CD4-positive, alpha-beta T cell treated with Interleukin-6 for 4 hours (primary cell): ENCODE measurements at places on chromosomes 2 and 18.
A peak's percentile ranks its signal among the peaks of the same experiment; 100 is the strongest.

DNA sequence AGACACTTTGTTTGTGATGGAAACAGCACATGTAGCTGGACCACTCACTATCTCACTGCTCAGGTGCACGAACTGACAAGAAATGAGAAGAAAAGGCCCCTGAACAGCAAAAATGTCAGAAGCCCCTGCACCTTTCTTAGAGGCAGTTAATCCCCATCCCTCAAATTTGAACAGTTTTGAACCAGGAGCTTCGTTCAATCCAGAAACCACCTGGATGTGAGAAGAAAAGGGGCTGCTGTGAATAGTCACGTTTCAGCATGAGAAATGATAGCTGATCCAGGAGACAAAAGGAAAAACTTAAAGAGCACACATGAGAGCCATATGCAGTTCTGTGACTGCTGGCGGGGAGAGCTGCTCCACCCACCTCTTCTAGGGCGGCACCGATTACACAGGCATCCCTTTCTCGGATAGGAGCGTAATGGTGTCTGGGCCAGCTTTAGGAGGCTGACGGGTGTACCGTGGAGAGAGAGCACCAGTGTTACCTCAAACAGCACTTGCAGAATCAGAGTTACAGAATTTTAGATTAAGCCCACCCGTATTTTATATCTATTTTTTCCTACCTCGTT, 117.0 kb upstream of the EML6 start:
- peak; percentile 66 for DNase-seq

- DNase-seq: no peak
Measured at GRCh38 chr18:77755187-77755586, 505.5 kb downstream of the GALR1 start.

DNA sequence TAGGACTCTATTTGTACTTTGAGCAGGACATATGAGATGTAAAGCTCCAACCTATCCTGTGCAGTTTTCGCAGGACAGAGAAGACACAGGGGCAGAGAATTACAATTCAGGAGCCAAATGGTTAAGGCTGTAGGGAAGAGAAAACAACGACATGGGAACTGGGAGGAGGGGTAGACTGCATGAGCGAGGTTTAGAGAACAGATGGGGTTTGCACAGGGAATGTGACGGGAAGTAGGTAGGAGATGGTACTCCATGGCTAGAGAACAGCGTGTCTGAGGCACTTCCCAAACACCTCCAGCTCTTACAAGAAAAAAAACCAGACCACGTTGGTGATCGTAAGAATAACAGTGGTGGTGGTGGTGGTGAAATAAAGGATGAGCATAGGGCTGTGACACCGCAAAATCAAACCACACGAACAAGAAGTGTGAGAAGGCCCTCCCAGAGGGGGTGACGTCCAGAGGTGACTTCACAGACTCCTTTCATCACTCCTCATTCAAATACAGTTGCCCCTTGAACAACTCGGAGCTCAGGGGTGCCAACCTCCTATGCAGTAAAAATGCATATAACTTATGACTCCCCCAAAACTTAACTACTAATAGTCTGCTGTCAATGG, 92.7 kb downstream of the FARSB start:
- DNase-seq: no peak

GRCh38 chr2:109507217-109507616, 106.5 kb downstream of the SEPTIN10 start:
- DNase-seq: no peak

DNA sequence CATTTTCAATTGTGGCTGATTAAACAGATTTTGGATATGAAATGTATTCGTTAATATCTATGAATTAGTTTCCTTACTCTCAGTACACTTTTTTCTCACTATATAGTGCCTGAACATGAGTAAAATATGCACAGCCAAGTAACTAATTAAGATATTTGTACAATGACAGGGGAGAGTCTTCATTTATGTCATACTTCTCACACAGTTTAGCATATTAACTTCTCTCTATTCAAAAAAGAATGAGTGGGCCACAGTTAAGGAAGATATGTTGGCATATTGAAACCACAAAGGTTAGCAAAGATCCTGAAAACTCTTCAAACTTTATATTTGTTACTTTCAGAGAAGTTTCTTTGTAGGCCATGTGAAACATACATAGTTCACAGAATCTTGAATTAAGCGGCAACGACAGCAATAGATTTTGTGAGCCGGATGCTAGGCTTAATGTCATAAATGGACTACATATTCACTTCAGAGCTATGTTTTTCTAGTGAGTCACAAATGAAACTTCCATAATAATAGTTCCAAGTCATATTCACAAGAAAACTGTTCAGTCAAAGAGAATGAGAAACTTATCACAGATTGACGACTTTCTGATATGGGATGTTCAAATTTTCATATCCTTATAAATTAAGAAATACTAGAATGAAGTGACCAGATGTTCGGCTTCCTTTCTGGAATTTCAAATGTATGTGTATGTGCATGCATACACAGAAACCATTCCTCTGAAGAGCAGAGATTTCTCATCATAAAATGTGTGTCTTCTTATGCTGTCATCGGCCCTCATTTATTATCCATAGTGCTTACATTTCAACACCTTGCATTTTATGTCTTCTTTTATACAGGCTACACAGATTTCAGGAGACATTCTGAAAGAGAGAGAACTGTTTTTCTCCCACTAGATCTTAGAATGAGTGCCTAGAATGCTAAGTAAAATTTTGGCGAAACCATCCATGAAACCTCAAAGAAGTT, 584.0 kb downstream of the SATB2 start:
- no peak for DNase-seq

DNA sequence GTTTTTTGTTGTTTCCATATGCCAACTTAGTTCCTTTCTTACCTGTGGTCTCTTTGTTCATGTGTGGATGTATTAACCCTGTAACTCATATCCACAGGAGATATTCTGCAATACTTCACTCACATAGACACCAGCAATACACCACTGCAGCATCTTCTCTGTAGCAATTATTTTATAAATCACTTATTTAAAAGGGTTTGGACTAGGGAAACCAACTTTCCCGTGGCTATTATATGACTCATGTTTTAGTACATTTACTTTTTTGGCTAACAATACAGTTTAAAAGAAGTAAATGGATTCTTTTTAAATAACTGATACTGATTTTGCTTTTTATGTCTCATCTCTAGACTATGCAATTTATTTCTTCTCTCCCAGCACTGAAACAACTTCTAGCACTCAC, 488.9 kb downstream of the MBD2 start:
- DNase-seq: no peak

DNA sequence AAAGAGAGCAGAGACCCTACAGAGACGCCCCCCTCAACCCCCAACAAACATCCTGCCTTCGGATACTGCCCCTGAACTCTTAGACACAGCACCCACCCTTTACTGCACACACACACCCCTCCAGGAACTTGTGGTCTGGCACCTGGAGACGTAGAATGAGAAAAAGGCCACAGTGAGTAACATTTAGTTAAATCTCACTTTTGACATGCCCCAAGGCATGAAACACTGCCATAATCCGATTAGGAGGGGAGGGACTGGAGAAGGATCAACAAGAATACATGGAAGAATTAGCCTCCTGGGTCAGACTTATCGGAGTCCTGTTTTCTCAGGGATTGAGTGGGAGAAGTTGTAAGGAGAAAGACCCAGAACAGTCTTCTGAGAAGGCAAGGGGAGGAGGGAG, 4.1 kb downstream of the CDK5R2 start:
- no peak for DNase-seq

- DNase-seq: no peak
Measured at GRCh38 chr2:84631985-84632384, 115.7 kb downstream of the DNAH6 start.

GRCh38 chr2:226023383-226023782, 623.9 kb downstream of the NYAP2 start:
- DNase-seq: no peak

DNA sequence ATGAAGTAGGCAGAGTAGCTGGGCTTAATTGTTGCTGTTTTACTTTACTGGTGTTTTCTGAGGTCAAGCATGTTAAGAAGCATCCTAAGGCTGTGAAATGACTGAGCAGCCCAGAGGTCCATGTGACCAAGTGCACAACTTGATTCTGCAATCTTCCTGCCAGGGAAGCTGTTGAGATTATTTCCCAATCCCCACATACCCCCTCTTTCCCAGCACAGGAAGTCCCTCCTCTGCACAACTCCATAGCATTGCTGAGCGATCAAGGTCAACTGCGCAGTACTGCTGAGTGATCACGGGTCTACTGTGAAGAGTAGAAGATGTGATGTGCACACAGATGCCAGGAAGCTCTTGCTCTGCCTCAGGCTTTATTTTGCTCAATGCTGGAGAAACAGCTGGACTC, 105.8 kb downstream of the GALNT14 start:
- DNase-seq: no peak

DNA sequence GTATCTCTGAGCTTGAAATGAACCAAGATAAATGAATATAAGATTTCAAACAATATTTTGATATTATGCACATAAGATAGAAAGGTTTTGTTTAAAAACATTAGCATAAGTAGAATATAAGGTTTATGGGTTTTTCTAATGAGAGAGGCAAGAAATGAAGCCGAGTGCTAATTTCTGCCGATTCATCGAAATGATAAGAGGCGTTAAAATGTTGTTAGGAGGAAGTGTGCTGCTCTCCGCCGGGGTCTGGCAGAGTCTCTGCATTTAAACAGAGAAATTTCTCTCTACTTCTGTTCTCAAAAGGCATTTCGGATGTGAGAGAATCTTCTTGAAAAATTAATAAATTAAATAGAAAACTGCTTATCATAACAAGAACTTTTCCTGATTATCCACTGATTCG, 83.6 kb downstream of the MRPS9 start:
- no peak for DNase-seq

GRCh38 chr2:127313406-127313805, 19.5 kb upstream of the ERCC3 start:
- DNase-seq: no peak

DNA sequence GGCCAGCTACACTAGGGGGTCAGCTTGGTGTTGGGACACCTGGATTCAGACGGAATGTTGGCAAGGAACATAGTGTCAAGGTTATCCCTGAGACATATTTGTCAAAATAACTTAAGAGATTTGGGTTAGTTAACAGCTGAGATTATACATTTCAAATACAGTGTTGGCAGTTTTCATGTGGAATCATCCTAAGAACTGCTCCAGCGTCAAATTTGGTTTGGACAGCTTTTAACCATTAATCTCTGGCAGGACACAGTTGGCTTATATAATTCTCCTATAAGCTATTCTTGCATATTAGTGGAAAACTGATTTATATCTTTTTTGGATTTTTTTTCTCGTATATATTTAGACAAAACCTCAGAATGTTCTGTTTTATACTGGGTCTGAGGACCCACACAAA, 132.2 kb downstream of the CCDC85A start:
- no peak for DNase-seq

GRCh38 chr18:44588508-44588907, 92.2 kb upstream of the SETBP1 start:
- DNase-seq: no peak

DNA sequence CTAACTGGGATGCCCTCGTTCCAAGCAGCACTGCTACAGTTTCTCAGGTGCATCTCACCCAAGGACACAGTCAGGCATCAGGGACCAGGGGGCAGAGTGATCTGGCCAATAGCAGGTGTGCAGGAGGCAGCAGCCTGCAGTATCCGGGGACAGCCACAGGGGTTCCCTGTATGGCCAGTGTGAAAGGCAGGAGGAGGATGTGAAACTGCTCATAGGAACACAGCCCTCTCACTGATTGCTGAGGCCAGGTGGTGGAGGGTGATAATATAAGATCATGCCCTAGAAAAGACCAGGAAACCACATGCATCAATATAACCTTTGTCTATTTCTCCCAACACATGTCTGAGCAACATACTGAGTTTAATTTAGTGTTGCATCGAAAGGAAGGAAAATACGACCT, 112.7 kb upstream of the TACR1 start:
- no peak for DNase-seq

DNA sequence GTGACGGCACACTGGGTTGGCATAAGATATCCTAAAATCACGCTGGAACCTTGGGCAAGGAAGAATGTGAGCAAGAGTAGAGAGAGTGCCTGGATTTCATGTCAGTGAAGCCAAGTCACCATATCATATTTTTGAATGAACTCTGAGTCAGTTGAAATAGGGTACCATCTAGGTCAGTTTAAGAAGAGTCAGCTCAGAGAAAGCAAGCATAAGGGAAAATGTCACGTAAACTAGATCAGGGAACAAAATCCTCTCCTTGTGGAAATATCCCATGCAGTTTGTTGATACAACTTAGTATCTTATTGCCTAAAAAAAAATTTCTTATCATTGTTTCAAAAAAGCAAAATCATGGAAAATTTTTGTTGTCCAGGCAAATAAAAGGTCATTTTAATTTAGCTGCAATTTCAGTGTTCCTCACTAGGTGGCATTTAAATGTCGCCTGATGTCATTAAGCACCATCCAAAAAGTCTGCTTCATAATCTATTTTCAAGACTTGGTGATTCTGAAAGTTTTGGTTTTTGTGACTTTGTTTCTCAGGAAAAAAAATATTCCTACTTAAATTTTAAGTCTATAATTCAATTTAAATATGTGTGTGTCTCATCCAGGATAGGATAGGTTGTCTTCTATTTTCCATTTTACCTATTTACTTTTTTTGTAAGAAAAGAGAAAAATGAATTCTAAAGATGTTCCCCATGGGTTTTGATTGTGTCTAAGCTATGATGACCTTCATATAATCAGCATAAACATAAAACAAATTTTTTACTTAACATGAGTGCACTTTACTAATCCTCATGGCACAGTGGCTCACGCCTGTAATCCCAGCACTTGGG, 19.6 kb downstream of the RSAD2 start:
- no peak for DNase-seq

DNA sequence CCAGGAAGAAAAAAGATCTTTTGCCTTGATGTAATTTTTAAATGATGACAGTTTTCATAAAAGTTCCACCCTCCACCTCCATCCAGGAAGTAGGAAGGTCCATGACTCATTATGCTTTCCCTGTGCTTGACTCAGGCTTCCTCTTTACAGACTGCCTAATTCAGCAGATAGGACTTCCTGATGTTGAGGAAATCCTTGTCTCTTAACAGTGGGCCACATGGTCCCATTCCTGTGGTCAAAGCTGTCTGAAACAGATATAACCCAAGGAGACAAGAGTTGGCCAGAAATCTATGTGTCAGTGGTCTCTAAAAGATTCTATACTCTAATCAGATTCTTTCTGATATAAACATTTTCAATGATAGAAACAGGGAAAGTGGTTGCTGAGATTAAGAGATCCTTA, 119.1 kb downstream of the BAZ2B start:
- DNase-seq: no peak

GRCh38 chr18:10343778-10344177, 110.7 kb upstream of the APCDD1 start:
- DNase-seq: no peak

DNA sequence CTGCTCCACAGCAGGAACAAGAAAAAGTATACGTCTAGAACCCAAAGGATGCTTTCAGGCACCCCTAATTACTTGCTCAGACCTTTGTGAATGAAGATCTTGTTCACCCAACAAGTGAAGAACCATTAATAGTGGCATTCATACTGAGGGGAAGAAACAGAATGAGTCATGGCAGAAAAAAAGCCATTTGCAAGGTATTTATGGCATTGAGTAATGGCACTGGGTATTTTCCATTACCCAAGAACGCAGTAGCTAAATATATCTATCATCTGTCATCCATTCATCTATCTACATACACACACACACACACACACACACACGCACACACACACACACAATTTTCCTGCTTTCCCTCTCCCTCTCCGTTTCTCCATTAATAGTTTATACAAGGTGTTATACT, 56.4 kb upstream of the XIRP2 start:
- DNase-seq: no peak
